Activated T-cell treated with anti-CD3 and anti-CD28 coated beads, Interleukin-2, amount 50 U/mL, for 72 hours (primary cell): ENCODE measurements at places on chromosomes 11 and 22. TPM values are rescaled to one million over a fixed set of nuclear protein-coding genes. Genes with fewer than 3 reads are reported as not detected.

DNA sequence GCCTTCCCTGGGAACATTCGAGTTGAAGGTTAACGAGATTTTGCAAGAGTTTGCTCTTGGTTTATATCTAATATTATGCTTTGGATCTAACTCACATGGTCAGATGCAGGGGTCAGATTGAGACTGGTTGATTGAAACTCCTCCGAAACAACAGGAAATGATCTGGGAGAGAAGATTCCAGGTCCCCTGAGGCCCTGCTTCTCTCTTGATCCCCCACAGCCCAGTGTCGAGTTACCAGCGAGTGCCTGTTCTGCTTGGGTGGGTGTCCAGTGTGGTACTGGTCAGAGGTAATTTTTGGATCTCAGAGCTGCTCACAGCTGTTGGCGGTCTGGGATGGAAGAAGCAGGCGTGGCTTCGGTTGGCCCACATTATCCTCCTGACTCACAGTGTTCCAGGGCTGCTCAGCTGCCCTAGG is 9.2 kb downstream of the FBLN1 start:
- no peaks in the 10 kb centered on the region for H3K4me1 ChIP-seq
- H3K27ac ChIP-seq, result no peak overlapping the region
- H3K36me3 ChIP-seq, result no peaks in the 10 kb centered on the region
- no peak for DNase-seq
- H3K4me3 ChIP-seq, result no peak overlapping the region
- H3K27me3 ChIP-seq, result peaks cover 8% of the 10 kb centered on the region

PGR gene
- not detected for total RNA-seq

OOSP3 gene
- total RNA-seq, result not detected

DNA sequence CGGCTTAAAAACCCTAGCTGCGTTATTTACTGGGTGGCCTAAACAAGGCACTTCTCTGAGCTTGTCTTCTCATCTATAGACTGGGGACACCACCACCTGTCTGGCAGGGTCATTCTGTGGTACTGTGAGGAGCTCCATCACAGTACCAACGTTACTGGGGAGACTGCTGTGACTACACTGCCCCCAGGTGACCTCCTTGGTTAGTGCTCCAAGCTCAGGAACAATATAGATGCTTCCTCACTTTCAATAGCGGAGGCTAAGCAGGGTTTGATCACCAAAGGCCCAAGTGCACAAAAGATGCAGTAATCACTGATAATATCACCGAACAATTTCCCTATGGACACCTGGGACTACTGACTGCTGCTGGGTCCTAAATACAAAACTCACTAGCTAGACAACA is 18.8 kb downstream of the PRPF19 start:
- H3K4me1 ChIP-seq, result no peaks in the 10 kb centered on the region
- H3K27ac ChIP-seq, result no peak overlapping the region
- H3K27me3 ChIP-seq, result no peaks in the 10 kb centered on the region
- H3K36me3 ChIP-seq, result peaks cover 5% of the 10 kb centered on the region
- peak; percentile 39 for DNase-seq
- H3K4me3 ChIP-seq, result no peak overlapping the region

KCNJ5 gene
- total RNA-seq, result 0.05 TPM

DNA sequence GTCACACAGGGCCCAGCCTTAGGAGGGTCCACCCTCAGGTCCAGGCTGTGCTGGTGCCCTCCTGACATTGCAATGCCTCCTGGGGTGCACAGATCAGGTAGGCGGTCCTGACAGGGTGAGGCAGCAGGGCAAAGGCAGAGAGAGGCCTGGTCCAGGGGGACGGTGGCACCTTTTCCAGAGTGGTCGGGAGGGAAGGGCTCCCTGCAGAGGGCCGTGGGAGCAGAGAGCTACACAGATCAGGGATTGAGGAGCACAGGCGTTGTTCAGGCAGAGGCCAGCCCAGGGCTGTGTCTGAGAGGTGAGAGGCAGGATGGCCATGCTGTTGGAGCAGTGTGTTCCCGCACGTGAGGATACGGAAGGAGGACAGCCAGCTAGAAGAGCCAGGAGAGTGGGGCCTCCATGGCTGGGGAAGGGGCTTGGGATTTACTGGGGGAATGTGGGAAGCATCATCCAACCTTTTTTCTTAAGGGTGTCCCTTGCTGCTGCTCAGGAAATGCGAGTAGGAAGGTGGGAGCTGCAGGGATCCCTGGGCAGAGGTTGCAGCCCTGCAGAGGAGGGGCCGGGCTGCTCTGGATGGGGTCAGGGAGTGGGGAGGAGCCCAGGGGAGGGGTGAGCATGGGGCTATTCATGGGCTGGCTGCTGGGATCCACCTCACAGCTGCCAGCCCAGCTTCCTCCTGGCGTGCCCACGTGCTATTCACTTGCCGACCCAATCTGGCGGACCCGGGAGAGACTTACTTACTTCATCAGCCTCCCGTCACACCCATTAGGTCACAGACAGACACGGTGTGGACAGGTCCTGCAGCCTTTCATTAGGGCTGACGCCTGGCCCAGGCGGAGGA is 1516.4 kb downstream of the TBC1D22A start:
- H3K27me3 ChIP-seq, result peaks cover 31% of the 10 kb centered on the region
- no peak for DNase-seq
- H3K36me3 ChIP-seq, result no peaks in the 10 kb centered on the region
- H3K4me3 ChIP-seq, result no peak overlapping the region

GRCh38 chr11:134710861-134711407 is 298.9 kb upstream of the B3GAT1 start:
- H3K4me1 ChIP-seq, result no peaks in the 10 kb centered on the region
- H3K27ac ChIP-seq, result no peak overlapping the region
- no peak for DNase-seq
- H3K27me3 ChIP-seq, result peaks cover 15% of the 10 kb centered on the region

DNA sequence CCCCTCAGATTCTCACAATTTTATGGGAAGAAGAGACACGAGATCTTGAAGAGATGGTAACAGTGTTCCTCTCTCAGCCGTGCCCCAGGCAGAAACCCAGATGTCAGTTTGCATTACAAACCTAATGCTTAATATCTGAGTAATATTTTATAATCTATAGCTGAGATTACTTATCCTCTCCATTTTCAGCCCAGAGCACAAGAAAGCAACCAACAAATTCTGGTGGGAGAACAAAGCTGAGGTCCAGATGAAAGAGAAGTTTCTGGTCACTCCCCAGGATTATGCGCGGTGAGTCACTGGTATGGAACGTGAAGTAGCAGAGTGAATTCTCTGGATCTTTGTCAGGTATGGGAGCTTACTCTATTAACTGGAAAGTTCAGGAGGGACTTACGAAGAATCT is 884 bp downstream of the CENATAC start:
- no peaks in the 10 kb centered on the region for H3K27me3 ChIP-seq
- no peak for DNase-seq
- peaks cover 48% of the 10 kb centered on the region for H3K4me1 ChIP-seq
- H3K4me3 ChIP-seq, result peak overlapping the region; percentile 94
- H3K27ac ChIP-seq, result peak overlapping the region; percentile 95

GRCh38 chr11:78476066-78476465 is 58.4 kb upstream of the GAB2 start:
- no peak for DNase-seq
- H3K36me3 ChIP-seq, result peaks cover 12% of the 10 kb centered on the region
- H3K4me3 ChIP-seq, result no peak overlapping the region
- H3K27me3 ChIP-seq, result no peaks in the 10 kb centered on the region
- no peaks in the 10 kb centered on the region for H3K4me1 ChIP-seq
- no peak overlapping the region for H3K27ac ChIP-seq

DNA sequence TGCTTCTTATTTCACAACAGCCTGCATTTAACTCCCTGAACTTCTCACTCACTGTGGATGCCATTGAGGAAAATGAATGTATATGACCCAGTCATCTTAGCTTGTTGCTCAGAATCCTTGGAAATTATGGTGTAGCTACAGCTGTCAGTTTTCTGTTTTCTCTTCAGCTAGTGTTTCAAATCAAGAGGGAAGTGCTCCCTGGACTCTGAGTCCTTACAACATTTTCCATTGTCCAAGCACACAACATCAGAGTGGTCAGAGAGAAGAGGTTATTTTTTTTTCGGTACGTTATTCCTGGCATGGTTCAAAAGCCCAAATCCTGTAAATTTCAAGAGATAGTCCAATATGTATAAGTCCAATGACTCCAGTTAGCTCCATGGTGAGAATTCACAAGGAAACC is 23.6 kb downstream of the MS4A6A start:
- no peak overlapping the region for H3K27ac ChIP-seq
- no peak overlapping the region for H3K4me3 ChIP-seq
- H3K4me1 ChIP-seq, result peaks cover 3% of the 10 kb centered on the region
- no peak for DNase-seq
- no peaks in the 10 kb centered on the region for H3K36me3 ChIP-seq

PHOX2A gene
- total RNA-seq, result not detected

- no peak for DNase-seq
- no peaks in the 10 kb centered on the region for H3K36me3 ChIP-seq
- H3K27ac ChIP-seq, result no peak overlapping the region
- H3K27me3 ChIP-seq, result no peaks in the 10 kb centered on the region
Measured at GRCh38 chr11:45031912-45032519, 81.3 kb upstream of the TP53I11 start.

CATSPERZ gene
- 1.1 TPM for total RNA-seq

DNA sequence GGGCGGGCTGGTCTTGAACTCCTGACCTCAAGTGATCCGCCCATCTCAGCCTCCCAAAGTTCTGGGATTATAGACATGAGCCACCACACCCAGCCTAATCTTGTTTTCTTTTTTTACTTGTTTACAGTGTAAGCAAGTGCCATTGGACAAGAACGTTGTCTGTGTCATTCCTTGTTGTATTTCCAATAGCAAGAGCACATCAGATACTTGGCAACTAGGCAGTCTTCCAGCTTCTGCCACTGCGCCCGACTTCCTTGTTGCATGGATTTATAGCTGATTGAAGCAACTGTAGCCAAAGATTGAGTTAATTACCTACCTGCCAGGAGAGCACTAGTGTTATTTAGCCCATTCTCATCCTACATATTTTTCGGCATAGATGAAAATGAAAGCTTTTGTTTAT is 3.1 kb upstream of the SGSM3 start:
- peaks cover 18% of the 10 kb centered on the region for H3K4me1 ChIP-seq
- H3K27ac ChIP-seq, result peak overlapping the region; percentile 40
- no peaks in the 10 kb centered on the region for H3K27me3 ChIP-seq
- no peak overlapping the region for H3K4me3 ChIP-seq
- DNase-seq, result no peak

DNA sequence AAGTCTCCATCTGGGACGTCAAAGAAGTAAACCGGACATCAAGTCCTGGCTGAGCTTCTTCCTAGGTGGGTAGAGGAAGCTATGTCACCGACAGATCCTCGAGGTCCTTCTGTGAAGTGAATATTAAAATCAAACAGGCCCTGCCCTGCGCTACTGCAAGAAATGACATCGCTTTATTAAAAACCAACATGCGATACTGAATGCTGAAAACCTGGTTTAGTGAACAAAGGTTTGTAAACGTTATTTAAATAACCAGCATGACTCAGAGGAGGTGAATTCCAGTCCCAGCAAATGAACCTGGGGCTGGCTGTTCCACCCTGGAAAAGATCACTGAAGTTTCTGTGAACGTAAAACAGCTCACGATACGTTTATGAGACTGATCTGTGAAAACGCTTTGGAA is 645 bp downstream of the RTCB start:
- H3K27me3 ChIP-seq, result no peaks in the 10 kb centered on the region
- H3K4me3 ChIP-seq, result peak overlapping the region; percentile 96
- peaks cover 16% of the 10 kb centered on the region for H3K36me3 ChIP-seq
- no peak for DNase-seq

GRCh38 chr11:25876456-25876965 is 455.4 kb upstream of the ANO3 start:
- H3K4me1 ChIP-seq, result no peaks in the 10 kb centered on the region
- no peak overlapping the region for H3K4me3 ChIP-seq
- no peak for DNase-seq
- H3K27ac ChIP-seq, result no peak overlapping the region
- H3K27me3 ChIP-seq, result no peaks in the 10 kb centered on the region
- no peaks in the 10 kb centered on the region for H3K36me3 ChIP-seq

GRCh38 chr11:41190437-41191082 is 268.9 kb downstream of the LRRC4C start:
- H3K36me3 ChIP-seq, result peaks cover 2% of the 10 kb centered on the region
- H3K4me1 ChIP-seq, result no peaks in the 10 kb centered on the region
- DNase-seq, result no peak
- no peaks in the 10 kb centered on the region for H3K27me3 ChIP-seq

MGAT3 gene
- 1.2 TPM for total RNA-seq

DUSP8 gene
- total RNA-seq, result 2.8 TPM

GRCh38 chr11:94876645-94877442 is 96.5 kb downstream of the CWC15 start:
- peak overlapping the region; percentile 69 for H3K4me3 ChIP-seq
- peaks cover 30% of the 10 kb centered on the region for H3K4me1 ChIP-seq
- peak; percentile 77 for DNase-seq
- H3K27ac ChIP-seq, result peak overlapping the region; percentile 88
- H3K27me3 ChIP-seq, result no peaks in the 10 kb centered on the region

SMTNL1 gene
- total RNA-seq, result not detected

GRCh38 chr11:126476977-126477376 is 121.5 kb downstream of the ST3GAL4 start:
- H3K4me3 ChIP-seq, result no peak overlapping the region
- no peaks in the 10 kb centered on the region for H3K27me3 ChIP-seq
- peaks cover 21% of the 10 kb centered on the region for H3K4me1 ChIP-seq

STK33 gene
- total RNA-seq, result 6.2 TPM

- DNase-seq, result no peak
- no peaks in the 10 kb centered on the region for H3K36me3 ChIP-seq
- no peak within 1 kb of the TSS for H3K4me3 ChIP-seq
Measured at GRCh38 chr11:16356057-16356760, at the start of gene SOX6. Gene SOX6, minus strand, starts transcription at chr11:16356546. Its CDS starts 15,298 bp downstream, at chr11:16341248.

DNA sequence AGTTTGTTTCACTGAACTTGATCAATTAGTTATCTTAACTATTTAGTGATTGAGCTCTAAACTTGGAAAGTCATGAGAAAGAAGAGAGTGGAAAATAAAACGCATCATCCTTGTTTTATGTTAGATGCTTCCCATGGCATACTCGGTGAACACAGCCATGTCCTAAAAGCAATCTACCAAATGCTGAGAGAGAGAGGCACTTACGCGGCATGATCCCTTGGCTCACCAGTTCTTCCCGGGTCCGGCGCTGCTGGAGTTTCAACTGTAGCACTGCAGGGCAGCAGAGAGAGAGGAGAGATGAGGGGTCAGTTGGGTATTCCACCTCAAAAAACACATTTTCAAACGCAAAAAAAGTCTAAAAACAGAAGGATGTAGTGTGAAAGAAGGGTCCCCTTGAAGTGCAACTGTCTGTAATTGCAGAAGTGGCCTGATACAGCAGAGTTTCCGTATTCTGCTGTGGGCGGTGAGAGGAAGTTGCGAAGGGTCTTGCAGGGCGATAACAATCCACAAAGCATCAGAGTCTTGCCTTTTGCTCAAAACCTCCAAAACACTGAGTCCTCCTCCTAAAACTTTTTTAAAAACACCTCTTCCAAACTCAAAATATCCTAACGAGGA is 92.7 kb downstream of the SGSM3 start:
- DNase-seq, result peak; percentile 60
- peak overlapping the region; percentile 95 for H3K27ac ChIP-seq
- no peaks in the 10 kb centered on the region for H3K27me3 ChIP-seq
- H3K36me3 ChIP-seq, result peaks cover 9% of the 10 kb centered on the region

C1QTNF4 gene
- 0.19 TPM for total RNA-seq
